HL-60 (cell line): ENCODE measurements at places on chromosomes 6 and 20.

DNA sequence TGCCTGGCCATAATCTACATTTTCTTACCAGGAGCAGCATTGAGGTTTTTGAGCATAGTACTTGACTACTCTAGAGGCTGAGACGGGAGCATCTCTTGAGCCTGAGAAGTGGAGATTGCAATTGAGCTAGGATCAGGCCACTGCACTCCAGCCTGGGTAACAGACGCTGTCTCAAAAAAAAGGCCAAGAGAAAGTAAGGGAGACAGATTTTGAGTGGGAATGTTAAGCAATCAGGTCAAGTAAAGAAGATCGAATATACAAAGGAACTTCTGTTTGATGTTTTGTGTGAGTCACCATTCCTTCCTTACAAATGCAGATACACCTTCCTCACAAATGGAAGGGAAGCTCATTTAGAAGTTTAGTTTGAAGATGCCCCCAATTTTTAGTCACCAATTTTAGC, 4.4 kb downstream of the PNRC1 start:
- no peak for DNase-seq

DNA sequence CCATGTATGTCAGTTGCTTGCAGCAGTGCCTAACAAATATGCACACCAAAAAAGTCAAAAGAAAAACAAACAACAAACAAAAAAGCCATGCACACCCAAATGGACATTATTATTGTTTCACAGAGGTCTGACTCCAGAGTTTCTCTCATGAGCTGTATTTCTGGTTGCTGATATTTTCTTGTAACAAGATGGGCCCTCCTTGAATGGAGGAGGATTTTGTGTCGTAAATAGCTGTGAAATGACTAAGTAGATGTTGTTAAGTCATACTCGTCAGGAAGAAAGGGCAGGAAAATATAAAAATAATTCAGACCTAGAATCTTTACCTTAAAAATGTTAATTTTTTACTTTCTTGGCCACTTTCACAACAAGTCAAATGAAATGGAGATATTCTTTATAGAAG, 96.0 kb downstream of the PLEKHG1 start:
- DNase-seq, result no peak

GRCh38 chr20:64162239-64162910, 1.9 kb upstream of the MYT1 start:
- no peak for DNase-seq

DNA sequence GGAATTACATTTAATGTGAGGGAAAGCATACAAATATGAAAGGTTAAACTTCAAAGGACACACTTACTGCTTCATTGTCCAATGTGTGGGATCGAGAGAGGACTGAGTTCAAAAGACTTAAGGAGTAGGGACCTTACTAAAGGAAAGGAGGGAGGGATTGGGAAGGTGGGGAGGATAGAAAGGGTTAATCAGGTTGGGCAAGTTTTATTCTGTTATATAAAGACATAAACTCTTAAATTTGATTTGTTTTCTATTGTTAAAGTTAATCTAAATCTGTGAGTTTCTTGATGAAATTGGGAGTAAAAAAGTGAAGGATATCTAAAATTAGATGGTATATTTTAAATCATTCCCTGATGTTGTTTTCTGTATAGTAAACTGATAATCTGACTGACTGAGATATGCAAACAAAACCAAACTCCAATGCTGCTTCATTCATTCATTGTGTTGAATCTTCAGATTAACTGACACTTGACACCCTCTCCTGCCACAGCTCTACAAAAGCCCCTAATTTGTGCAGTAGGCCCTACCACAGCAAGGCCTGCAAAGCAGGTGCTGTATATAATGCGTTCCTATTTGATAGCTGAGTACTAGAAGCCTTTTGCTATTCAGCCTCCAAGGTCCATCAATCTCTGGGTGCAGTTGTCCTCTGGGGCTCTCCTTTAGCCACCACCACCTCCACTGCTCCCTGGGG, 1.3 kb upstream of the UBE2J1 start:
- no peak for DNase-seq

GRCh38 chr6:150899231-150899630, 33.7 kb downstream of the MTHFD1L start:
- DNase-seq, result no peak

GRCh38 chr6:54206510-54206909, 95.3 kb downstream of the MLIP start:
- no peak for DNase-seq
